ENCODE measurements at places on chromosomes 2 and 18. TPM values are rescaled to one million over a fixed set of nuclear protein-coding genes. Genes with fewer than 3 reads are reported as not detected.
A peak's percentile ranks its signal among the peaks of the same experiment; 100 is the strongest.

GRCh38 chr2:67694445-67694844, 297.3 kb downstream of the ETAA1 start:
- H3K4me1 ChIP-seq: no peaks in the 10 kb centered on the region
- no peaks in the 10 kb centered on the region for H3K36me3 ChIP-seq
- H3K27me3 ChIP-seq: no peaks in the 10 kb centered on the region
- H3K4me3 ChIP-seq: no peak overlapping the region
- no peak overlapping the region for H3K27ac ChIP-seq

DNA sequence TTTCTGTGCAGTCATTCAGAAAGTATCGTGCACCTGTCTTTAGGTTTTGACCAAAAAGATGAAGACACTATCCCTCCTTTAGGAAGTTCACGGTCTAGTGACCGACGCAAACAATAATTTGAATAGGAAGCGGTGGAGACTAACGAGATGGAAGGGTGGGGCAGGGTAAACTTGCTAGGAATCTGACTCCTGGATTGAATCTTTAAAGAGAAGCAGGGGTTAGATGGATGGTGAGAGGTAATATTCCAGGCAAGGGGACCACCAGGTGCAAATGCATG, 651 bp upstream of the TXNL1 start:
- peaks cover 29% of the 10 kb centered on the region for H3K4me1 ChIP-seq
- H3K27me3 ChIP-seq: no peaks in the 10 kb centered on the region
- H3K27ac ChIP-seq: peak overlapping the region; percentile 90
- peaks cover 34% of the 10 kb centered on the region for H3K36me3 ChIP-seq
- H3K4me3 ChIP-seq: peak overlapping the region; percentile 79

DNA sequence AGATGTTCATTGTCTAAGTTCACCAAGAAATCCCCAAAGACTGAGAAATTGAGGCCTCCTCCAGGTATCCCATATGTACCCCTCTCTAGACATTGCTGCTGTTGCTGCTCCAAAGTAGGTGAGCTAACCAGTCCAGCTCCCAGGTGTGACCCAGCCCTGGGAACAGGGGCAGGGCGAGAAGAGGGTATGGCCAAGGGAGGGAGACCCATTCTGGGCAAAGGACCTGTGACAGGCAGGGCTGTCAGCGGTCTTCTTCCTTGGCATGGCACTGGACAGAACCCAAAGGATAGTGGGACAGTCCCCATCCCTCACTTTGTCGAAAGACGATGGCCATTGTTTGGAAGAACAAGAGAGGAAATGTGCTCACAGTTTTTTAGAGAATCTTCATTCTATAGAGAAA, 7.2 kb upstream of the INO80C start:
- no peaks in the 10 kb centered on the region for H3K36me3 ChIP-seq
- peaks cover 4% of the 10 kb centered on the region for H3K27me3 ChIP-seq
- no peaks in the 10 kb centered on the region for H3K4me1 ChIP-seq
- no peak overlapping the region for H3K27ac ChIP-seq
- no peak for DNase-seq
- no peak overlapping the region for H3K4me3 ChIP-seq

DNA sequence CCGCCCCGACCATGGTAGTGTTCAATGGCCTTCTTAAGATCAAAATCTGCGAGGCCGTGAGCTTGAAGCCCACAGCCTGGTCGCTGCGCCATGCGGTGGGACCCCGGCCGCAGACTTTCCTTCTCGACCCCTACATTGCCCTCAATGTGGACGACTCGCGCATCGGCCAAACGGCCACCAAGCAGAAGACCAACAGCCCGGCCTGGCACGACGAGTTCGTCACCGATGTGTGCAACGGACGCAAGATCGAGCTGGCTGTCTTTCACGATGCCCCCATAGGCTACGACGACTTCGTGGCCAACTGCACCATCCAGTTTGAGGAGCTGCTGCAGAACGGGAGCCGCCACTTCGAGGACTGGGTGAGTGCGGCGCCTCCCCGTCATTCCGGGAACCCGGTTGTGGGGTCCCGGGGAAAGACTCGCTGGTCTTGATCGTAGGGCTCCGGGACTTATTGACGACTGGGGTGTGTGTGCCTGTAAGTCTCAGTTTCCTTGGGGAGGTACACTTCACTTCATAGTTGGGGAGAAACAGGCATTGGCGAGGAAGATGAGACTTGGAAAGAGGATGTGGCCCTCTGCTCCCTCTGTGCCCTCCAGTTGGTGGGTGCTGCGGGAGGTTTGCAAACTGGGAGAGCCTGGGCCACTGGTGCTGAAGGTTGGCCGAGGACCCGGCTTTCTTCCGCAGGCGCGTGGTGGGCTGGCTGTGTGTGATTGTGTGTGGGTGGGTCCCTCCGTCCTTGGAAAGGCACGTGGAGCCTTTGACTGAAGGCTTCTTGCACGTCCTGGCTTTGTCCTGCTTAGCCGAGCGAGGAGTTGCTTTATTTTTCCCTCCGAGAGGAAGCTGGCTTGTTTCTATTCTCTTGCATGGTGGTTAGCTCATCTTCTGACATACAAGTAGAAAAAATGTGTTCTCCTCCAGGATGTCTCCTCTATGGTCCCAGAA, 886 bp downstream of the PRKCE start:
- no peak overlapping the region for H3K27ac ChIP-seq
- H3K4me3 ChIP-seq: peak overlapping the region; percentile 85
- H3K27me3 ChIP-seq: no peaks in the 10 kb centered on the region
- DNase-seq: peak; percentile 42
- H3K36me3 ChIP-seq: no peaks in the 10 kb centered on the region
- peaks cover 20% of the 10 kb centered on the region for H3K4me1 ChIP-seq

DNA sequence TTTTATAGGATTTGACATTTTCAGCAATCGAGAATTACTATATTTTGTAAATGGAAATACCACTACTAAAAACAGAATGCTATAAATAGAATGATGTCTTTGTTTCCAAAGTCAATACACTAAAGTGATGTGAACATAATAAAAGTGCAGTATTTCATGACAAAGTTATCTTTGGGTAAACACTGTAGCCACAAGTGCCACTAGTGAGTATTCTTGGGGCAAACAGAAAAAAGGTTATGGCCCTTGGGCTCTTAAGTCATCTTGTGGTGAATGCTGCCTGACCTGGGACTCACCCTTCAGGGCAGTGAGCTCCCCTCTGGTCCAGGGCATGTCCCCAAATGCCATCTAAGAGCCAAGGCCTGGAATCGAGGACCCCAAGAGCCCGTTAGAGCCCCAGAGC, 99.2 kb upstream of the KYNU start:
- H3K27me3 ChIP-seq: no peaks in the 10 kb centered on the region
- H3K36me3 ChIP-seq: no peaks in the 10 kb centered on the region
- DNase-seq: no peak
- no peak overlapping the region for H3K27ac ChIP-seq

DNA sequence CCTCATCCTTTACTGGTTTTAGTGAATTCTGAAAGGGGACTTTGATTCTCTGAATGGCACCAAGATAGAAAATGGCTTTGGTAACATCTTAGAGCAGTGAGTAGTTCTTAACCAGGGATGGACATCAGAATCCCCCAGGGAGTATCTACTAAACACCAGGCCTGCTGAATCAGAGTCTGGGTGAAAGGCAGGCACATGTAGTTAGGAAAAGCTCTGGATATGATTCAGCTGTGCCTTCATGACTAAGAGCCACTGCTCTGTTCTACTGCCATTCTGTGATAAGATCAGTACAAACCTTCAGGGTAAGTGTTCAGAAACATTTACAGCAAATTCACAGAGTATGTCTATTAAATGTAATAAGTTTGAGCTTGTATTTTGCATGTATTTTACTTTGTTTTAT, 46.2 kb upstream of the B3GNT2 start:
- H3K27me3 ChIP-seq: no peaks in the 10 kb centered on the region
- H3K36me3 ChIP-seq: no peaks in the 10 kb centered on the region
- H3K27ac ChIP-seq: no peak overlapping the region
- no peak overlapping the region for H3K4me3 ChIP-seq
- no peaks in the 10 kb centered on the region for H3K4me1 ChIP-seq
- no peak for DNase-seq

ALKAL2 gene
- not detected for total RNA-seq

GCKR gene
- total RNA-seq: not detected

Measured in SJSA1 (cell line).